ENCODE measurements at places on chromosomes 3 and 15.

DNA sequence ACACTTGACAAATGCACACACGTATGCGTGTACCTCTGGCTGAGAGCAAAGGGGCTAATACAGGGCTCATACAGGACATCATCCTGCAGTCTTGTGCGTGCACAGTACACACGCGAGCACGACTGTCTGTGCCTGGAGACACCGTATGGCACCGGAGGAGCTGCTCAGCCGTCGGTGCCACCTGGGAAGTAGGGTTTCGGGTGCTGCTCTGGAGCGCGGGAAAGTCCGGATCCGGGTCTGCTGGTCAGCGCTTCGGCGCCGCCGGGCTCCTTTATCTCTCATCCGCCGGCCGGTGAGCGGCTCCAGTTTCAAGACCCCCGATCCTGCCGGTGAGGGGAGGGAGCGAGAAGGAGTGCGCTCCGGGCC is 9.3 kb downstream of the FOXL2 start:
- DNase-seq: no peak

DNA sequence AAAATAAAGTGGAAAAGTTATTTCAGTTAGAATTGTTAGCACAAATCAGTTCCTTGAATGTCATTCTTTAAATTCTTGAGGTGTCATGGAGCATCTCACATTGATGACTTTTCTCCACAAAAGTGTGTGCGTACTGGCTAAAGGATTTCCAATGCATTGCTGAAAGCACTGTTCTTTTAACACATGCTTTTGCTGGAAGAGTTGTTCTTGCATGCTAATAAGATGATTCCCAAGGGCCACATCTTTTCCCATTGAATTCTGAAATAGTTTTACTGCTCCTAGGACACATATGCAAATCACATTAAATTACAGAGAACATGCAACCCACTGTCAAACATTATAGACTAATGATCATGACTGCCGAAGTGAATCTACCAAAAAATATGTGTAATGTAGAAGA is 516.3 kb upstream of the CADM2 start:
- DNase-seq: no peak

DNA sequence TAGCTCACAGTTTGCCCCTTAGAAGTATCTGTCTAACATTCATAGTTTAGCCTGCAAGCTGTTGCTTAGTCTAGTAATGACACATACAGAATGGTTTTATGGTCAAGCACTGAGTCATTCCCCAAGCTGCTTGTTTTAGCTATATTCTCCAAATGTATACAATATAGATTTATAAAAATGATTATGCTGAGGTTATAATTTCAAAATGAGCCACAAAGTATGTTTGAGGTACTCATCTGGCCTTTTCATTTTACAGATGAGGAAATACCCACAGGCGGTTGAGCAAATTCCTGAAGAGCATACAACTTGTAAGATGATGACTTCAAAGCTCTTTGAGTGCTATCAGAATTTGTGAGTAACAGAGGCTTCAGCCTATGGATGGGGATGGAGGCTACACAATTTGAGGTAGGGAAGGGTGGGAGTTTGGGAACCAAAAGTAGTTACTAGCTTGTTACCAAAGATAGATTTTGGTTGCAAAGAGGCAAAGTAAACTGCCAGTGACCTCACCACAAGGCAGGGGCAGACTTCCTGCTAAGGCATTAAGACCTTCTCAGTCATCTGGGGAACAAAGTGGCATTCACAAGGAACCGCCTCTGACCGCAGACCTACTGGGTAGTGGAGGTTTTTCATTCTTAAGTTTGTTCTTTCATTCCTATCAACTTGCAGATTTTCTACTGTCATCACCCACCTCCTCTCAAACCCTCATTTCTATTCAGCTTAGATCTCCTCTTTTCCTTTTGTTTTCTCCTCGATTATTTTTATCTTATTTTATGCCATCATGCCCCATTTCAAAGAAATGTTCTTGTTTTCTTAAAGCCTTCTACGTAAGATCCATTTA is 257.2 kb upstream of the NECTIN3 start:
- DNase-seq: peak; percentile 88

- DNase-seq: no peak
Observed at GRCh38 chr3:165749241-165749640, 88.0 kb downstream of the BCHE start.

DNA sequence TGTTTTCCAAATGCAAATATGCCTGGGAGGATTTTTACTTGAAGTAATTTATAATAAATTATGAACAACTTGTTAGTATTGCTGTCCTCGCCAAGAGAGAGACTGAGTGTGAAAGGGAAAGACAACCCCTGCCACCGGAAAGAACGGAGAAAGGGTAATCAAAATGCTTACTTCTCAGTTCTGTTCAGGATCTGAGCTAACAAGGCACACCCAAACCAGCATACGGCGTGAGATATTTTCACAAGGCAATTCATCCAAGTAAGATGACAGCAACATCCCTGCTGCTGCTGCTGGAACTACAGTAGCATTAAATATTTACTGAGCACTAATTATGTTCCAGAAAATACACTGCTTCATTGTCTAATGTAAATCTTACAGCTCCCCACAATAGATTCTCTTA is 96.1 kb downstream of the KBTBD8 start:
- DNase-seq: no peak

Measured in fibroblast of skin of back (primary cell).